AG04449 (cell line): ENCODE measurements at places on chromosomes 4 and X.

DNA sequence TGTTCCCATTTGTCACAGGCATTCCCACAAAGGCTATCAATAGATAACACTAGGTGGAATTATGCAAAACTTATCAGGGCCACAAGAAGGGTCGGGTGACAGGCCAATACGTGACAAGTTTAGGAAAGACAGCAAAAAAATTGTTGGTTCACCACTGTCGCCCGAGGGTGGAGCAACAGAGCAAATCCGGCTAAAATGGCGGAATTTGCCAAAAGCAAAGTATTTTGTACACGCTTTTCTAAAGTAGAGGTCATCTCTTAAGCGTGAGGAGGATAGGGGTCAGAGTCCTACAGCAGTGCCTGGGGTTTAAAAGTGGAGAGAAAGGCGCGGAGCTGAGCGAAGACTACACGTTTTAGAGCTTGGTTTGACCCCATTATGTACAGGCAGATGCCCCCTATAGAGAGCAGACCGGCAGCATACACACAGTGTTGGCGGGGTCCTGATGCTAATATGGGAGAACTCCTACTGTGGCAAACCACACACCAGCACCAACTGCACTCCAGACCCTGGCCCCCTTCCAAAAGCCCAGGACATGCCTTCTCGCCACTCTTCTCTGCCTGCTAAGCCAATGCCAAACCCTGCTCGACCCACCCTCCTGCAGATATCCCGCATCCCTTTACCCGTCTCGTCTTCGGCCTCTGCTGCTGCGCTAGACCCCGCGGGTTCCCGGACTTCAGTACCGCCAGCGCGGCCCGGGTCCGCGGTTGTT lies 733 bp downstream of the CCNA2 start:
- DNase-seq: no peak

GRCh38 chrX:84737471-84737871 lies 235.2 kb upstream of the HDX start:
- no peak for DNase-seq

DNA sequence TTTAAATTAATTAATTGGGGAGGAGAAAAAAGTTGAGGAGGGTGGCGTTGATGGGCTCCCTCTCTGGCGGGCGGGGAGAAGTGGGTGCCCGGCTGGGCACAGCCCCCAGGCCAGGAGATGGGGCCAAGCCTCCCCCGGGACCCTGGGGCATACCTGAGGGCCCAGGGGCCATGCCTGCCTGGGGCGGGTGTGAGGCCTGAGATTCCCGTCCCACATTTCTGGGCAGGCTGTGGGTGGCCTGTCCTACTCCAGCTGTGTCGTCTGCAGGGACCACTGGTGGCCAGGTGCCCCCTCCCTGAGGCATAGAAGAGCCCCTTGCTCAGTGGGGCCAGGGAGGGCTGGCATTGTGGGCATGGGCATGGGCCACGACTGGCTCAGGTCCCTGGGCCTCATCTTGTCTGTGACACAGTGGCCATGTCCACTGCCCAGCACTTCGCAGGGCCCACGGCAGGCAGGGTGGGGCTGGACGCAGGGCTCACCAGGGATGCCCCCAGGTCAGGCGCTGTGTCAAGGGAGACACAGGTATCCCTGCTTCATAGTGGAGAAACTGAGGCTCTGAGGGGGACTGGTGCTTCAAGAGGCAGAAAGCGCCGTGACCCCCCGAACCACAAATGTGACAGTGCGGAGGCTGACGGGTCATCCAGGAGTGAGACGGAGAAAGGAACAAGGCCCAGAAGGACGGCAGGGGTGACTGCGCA lies 60.1 kb downstream of the FAM53A start:
- no peak for DNase-seq

DNA sequence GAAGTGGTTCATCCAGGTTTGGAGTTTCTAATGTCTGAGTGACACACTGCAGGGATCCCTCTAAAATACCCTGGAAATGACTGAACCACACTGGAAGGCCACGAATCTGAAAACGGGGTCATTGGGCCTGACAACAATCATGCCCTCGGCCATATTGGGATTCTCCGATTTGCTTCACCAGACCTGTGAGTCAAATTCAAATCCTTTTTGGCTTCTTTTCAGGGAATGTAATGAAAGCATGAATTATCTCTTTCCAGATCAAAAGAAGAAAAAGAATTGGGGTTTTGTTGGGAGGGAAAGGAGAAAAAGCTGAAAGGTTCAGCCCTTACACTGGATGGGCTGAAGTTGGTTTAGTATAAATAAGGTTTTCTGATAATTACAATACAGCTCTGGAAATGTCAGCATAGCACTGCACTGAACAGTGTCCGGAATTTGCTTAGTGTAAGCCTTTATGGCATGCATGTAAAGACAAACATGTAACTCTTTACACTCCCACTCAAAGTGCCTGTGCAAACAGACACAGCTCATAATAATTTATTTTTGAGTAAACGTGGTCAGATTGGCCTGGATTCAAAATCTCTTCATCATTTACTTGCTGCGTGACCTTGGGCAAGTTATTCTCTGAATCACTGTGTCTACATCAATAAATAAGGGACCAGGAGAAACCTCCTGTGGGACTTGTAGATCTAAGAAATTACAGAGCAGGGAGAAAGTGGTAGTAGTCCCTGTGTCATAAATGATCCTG lies 21.4 kb downstream of the CT47C1 start:
- no peak for DNase-seq

- DNase-seq: no peak
These were observed 12.8 kb upstream of the SLC2A9 start for GRCh38 chr4:10034136-10034535.

DNA sequence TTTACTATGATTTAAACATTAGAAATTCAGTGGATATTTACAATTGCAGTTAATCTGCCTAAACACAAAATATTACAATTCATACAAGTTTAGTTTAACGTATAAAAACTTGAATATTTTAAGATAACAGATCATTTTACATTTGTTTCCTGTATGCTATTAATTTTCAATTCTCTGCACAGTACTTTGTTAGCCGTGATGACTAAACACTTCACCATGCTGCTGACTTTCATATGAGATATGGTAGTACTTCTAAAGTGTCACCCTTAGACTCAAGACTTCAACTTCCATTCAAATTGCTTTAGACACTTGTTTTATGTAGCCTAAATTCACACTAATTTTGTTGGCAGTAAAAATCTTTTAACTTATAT lies 1646.4 kb upstream of the ADGRL3 start:
- DNase-seq: no peak

DNA sequence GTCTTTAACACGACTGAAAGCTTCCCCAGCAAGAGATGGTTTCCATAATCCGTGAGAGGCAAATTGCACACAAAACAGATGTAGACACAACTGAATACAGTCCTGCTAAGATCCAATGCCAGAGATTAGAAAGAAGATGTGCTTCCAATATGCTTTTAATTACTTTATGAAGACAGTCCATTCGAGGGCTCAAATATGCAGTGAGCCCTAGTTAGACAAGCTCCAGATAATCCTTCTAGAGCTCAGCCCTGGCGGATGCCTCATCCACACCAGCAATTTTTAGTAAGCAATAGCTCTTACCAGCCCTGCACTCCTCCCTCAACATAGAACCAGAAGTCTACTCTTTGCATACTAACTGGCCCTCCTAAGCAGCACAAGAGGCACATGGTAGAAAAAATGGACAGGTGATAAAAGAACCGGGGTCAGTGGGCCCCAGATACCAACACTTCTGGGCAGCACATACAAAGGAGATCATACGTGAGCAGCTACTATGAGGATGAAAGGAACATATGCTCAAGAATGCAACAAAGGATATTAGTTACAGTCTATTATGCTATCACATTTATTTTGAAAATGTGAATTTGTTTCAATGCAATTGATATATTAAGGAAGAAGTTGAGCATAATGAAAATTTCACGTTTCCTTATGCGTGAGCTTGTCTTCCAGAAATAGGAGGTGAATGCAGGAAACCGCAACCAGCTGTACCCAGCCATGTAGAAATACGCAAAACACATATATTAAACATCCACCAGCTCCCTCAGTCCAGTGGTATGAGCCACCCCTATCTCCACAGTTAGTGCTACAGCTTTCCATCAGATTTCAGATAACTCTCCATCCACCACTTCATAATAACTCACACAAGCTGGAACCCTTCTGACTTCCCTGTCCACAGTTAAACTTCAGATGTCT lies 34.3 kb downstream of the GPC4 start:
- no peak for DNase-seq

DNA sequence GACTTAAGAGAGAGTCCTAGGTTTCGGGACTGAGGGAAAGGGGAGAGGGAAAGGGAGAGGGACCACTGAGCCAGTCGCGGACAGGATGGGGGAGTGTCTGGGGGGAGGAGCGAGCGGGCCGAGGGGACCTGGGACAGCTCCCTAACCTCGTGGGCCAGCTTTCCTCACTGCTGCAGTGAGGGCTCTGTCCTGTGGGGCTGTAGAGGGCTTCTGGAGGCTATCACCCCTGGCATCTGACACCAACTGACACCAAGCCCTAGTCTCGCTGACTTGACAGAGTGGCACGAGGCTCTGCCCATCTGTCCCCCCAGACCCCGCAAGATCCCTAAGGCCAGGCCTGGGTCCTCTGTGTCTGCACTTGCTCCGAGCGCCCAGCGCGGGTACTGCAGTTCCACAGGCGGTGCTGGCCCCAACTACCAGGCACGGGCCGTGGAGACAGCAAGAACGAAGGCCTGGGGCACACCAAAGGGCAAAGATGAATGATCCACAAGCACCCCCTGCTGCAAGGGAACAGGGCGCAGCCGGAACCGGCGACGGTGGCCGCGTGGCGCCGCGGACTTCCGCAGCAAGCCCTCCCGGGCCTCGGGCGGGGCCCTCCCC lies 465 bp downstream of the HAUS7 start:
- no peak for DNase-seq

DNA sequence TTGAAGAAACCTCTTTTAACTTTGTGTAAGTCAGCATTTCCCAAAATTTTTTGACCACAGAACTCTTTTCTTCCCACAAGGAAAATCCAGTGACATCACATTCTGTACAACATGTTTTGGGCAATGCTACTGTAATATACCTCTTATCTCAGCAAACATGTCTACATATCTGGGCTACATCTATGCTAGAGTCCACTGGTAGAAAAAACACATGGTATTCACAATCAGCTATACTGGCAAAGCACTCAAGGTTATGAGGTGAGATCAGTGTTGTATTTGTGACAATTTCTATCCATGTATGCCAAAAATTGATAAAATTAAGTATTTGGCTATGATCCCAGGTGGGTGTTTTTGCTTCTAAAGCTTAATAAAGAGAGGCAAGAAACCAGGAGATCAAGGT lies 98.0 kb downstream of the ATP11C start:
- no peak for DNase-seq

- no peak for DNase-seq
These were observed 28.5 kb downstream of the SRPX start for GRCh38 chrX:38192007-38192810.

DNA sequence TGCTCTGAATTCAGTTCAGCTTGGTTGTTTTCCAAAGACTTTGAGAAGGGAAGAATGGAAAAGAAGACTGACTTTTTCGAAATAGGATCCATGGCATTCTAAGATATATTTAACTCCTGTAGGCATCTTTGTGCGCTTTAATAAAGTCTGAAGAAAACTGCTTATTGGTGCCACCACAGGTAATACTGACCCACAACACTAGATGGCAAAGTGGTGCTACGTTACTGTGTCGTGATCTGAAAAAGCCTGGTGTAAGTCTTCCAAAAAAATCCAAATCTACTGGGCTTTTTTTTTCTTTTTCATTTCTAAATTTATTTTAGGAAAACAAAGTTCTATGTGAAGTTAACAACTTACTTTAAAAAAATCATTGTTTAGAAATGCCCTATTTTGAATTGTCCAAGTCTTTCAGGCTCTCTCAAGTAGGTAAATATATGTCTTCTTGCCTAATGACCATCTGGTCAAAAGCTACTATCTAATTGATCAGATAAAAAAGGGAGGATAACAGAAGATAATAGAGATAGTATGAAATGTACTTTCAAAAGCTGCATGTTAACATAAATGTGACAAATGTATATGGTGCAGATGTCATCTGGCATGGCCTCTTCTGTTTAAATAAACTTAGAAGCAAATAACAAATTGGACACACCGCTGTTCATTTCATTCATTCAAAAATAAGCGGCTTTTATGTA lies 47.0 kb upstream of the MID1IP1 start:
- no peak for DNase-seq

DNA sequence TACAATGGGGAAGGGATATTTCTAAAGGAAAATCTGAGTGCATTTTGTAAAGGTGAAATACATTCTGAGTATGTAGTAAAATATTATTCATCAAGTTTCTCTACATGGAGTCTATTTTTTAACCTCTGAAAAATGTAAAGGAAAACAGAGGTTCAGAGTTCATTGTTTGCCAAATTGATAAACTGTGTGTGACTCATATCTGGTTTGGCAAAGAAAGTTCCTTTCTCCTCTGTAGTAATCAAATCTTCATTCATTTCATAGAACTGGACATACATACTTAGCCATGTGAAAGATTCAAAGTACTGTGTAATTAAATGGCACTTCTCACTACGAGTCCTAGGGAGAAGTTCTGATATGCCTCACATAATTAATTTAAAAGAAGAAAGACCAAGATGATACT lies 61.6 kb downstream of the HPGD start:
- DNase-seq: no peak

DNA sequence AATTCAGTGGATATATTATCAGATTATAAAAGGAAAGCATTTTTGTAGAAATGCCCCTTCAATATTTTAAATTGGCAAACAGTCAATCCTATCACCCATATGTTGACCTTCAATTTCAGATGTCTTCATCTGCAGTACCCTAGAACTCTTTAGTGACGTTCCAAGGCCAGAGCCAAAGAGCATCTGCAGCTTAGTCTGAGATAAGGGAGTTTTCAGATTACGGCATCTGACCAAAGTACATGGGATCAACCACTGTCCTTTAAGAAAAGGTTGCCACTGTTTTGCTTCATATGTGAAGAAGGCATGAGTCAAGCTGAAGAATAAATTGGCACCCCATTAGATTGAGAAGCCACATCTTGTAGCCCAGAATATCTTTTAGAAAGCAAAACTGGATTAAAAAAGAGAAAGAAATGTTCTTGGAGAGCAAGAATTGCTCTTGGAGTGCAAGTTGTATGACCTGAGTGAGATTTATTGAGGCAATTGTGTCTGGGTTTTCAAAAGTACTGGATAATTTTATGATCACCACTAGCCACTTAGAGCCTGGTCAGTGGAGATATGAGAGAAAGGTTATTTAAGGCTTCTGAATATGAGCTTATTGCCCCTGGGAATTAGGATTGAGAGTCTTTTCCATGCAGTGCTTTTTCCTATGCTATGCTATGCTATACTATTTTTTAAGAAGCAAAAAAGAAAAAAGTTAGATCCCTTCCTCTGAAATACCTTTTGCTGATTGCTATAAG lies 251.9 kb upstream of the NR3C2 start:
- no peak for DNase-seq

GRCh38 chr4:109334129-109335105 lies 32.0 kb upstream of the COL25A1 start:
- no peak for DNase-seq

- no peak for DNase-seq
These were observed 368.6 kb upstream of the CXorf51A start for GRCh38 chrX:147183161-147183560.

DNA sequence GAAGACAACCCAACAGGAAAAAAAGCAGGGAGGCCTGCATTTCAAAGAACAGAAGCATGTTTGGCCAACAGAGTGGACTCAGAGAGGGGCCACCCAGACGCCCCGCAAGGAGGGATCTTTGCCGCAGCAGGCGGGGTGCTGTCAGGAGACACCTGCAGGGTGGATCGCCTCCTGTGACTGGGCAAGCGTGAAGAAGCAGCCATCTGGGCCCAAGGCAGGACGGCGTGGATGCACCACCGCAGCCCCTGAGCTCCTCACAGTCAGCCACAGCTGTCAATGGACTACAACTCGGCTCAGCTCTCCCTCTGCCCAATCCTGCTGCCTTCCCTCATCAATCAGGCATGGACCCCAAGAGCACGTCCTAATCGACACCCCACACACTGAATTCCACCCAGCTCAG lies 32.0 kb upstream of the MAN2B2 start:
- no peak for DNase-seq
